ENCODE measurements at places on chromosomes 1 and 21. TPM values are rescaled to one million over a fixed set of nuclear protein-coding genes. Genes with fewer than 3 reads are reported as not detected.

Gene SYT6
- total RNA-seq, result not detected

DNA sequence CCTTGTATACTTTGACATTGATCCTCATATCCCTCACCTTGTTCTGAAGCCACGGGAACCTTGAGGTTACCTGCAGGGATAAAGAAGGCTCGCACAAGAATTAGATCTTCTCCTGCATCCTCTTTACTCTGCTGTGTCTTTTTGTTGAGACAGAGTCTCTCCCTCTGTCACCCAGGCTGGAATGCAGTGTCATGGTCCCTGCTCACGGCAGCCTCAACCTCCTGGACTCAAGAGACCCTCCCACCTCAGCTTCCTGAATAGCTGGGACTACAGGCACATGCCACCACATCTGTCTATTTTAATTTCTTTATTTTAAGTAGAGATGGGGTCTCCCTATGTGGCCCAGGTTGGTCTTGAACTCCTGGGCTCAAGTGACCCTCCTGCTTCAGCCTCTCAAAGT lies 134.7 kb downstream of the PTPRC start:
- H3K36me3 ChIP-seq, result no peaks in the 10 kb centered on the region
- no peaks in the 10 kb centered on the region for H3K27me3 ChIP-seq
- peaks cover 52% of the 10 kb centered on the region for H3K4me1 ChIP-seq
- H3K27ac ChIP-seq, result no peak overlapping the region
- H3K4me3 ChIP-seq, result no peak overlapping the region
- DNase-seq, result no peak

Gene AIM2
- total RNA-seq, result not detected

Gene ZNF695
- total RNA-seq, result 1.7 TPM

Gene S100A3
- total RNA-seq, result 6.5 TPM

- no peak overlapping the region for H3K4me3 ChIP-seq
- peaks cover 12% of the 10 kb centered on the region for H3K4me1 ChIP-seq
- no peak overlapping the region for H3K27ac ChIP-seq
- peaks cover 8% of the 10 kb centered on the region for H3K27me3 ChIP-seq
- no peak for DNase-seq
Measured at GRCh38 chr1:38068220-38068979, 21.8 kb upstream of the POU3F1 start.

DNA sequence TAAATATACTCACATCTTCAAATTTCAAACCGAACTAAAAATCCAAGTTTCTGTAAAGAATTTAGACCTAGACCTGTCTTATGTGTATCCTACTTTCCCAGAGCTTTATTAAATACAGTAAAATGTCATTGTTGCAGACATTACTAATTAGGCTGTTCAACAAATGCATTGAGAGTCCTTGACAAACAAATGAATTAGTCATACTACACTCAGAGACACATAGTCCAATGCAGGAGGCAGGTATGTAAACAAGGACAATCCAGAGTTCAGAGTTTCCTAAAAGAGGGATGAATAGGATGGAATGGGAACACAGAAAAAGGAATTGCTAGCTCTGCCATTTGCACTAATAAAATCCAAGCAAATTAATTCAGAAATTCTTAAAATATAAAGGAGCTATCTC lies 1.6 kb upstream of the EGLN1 start:
- H3K4me1 ChIP-seq, result peaks cover 35% of the 10 kb centered on the region
- no peak overlapping the region for H3K4me3 ChIP-seq
- DNase-seq, result no peak
- no peaks in the 10 kb centered on the region for H3K27me3 ChIP-seq
- H3K36me3 ChIP-seq, result no peaks in the 10 kb centered on the region

Gene PCAT6
- total RNA-seq, result 4.5 TPM

- H3K4me1 ChIP-seq, result no peaks in the 10 kb centered on the region
- H3K27me3 ChIP-seq, result no peaks in the 10 kb centered on the region
- DNase-seq, result no peak
- H3K36me3 ChIP-seq, result no peaks in the 10 kb centered on the region
Measured at GRCh38 chr1:219099307-219099706, 74.4 kb upstream of the LYPLAL1 start.

DNA sequence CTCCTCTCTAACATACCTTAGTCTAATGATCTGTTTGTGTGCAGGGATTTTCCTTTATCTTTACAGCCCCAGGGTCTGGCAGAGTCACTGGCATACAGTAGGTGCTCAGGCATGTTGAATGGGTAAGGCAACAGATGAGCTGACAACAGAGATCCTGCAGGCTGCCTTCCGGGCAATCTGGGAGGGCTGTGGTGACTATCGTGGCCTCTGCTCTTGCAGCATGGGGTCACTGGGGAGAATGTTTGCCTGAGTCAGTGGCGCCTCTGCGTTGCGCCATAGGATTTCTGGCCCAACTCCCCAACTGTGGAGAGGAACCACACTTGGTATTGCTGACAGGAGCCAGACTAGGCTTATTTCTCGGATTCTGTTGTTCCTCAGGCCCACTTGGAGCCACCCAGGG lies 93.8 kb downstream of the LAMC2 start:
- DNase-seq, result no peak
- H3K4me3 ChIP-seq, result no peak overlapping the region
- H3K4me1 ChIP-seq, result peaks cover 50% of the 10 kb centered on the region
- peak overlapping the region; percentile 36 for H3K27ac ChIP-seq

DNA sequence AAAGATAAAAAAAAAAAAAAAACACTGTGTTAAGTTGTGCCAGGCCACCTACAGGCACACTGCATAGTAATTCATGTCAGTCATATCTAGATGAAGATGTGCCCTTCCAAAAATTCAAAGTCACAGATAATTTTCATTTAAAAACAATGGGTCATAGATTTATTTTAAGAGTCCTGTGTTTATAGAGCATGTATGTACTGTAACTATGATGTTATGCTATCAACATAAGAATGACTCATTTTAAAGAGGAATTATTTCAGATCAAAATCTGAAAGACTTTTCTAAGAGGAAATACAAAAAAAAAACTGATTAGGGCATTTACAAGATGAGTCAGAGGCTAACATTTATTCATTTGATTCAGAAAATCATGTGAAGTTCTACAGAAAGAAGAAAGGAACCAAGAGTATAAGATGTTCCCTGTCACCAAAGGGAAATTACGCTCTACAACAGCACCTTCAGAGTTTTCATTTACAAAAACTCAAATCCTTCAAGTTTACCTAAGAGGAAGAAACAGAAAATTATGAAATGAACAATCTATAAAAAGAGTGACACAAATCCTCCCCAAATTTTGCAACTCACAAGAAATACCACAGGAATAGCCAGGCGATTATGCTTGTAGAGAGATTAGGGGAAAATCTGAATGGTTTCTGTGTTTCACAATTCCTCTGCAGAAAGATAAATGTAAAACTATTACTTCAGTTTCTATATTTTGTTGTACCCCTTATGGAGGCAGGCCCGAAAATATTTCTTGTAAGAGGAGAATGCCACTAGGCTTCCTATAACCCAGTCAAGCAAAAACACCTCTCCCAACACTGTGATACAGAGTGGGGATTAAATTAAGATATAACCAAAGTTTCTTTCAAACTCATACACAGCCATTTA lies 13.8 kb downstream of the TP53BP2 start:
- no peaks in the 10 kb centered on the region for H3K27me3 ChIP-seq
- H3K36me3 ChIP-seq, result no peaks in the 10 kb centered on the region
- no peak overlapping the region for H3K4me3 ChIP-seq

Gene CREB3L4
- 6.6 TPM for total RNA-seq

- H3K27me3 ChIP-seq, result no peaks in the 10 kb centered on the region
- no peak overlapping the region for H3K27ac ChIP-seq
- H3K4me1 ChIP-seq, result no peaks in the 10 kb centered on the region
Measured at GRCh38 chr1:15492596-15492995, 16.7 kb downstream of the CELA2B start.

Gene PRRX1
- total RNA-seq, result 224 TPM

Gene MSH4
- 0.20 TPM for total RNA-seq

- H3K4me1 ChIP-seq, result no peaks in the 10 kb centered on the region
- no peak for DNase-seq
- H3K4me3 ChIP-seq, result no peak overlapping the region
- H3K27me3 ChIP-seq, result no peaks in the 10 kb centered on the region
- H3K36me3 ChIP-seq, result no peaks in the 10 kb centered on the region
- H3K27ac ChIP-seq, result no peak overlapping the region
Measured at GRCh38 chr1:76395059-76395458, 320.5 kb downstream of the ST6GALNAC3 start.

- H3K36me3 ChIP-seq, result no peaks in the 10 kb centered on the region
- H3K27ac ChIP-seq, result no peak overlapping the region
- DNase-seq, result no peak
- H3K4me1 ChIP-seq, result peaks cover 10% of the 10 kb centered on the region
Measured at GRCh38 chr21:27759091-27759659, 792.3 kb upstream of the ADAMTS5 start.

Gene ZNF593OS
- not detected for total RNA-seq

DNA sequence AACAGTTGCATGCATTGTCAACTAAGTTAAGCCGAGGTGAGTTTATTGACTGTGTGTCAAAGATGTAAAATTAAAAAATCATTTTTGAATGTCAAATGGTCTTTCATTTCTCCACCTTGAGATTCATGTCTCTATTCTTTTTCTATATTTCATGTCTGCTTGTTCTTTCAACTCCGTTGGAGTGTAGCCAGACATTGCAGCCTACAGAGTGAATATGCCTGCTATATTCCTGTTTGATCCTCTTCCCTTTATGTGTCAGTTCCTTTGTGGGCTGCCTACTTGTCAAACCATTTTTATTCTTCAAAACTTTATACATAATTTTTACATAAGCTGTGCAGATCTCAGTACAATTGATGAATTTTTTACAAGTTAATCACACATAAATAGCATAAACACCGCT lies 1325.8 kb upstream of the PRMT6 start:
- H3K4me1 ChIP-seq, result no peaks in the 10 kb centered on the region
- no peaks in the 10 kb centered on the region for H3K36me3 ChIP-seq
- H3K27ac ChIP-seq, result no peak overlapping the region
- H3K27me3 ChIP-seq, result no peaks in the 10 kb centered on the region
- no peak overlapping the region for H3K4me3 ChIP-seq

Gene EEIG2
- 13.8 TPM for total RNA-seq

DNA sequence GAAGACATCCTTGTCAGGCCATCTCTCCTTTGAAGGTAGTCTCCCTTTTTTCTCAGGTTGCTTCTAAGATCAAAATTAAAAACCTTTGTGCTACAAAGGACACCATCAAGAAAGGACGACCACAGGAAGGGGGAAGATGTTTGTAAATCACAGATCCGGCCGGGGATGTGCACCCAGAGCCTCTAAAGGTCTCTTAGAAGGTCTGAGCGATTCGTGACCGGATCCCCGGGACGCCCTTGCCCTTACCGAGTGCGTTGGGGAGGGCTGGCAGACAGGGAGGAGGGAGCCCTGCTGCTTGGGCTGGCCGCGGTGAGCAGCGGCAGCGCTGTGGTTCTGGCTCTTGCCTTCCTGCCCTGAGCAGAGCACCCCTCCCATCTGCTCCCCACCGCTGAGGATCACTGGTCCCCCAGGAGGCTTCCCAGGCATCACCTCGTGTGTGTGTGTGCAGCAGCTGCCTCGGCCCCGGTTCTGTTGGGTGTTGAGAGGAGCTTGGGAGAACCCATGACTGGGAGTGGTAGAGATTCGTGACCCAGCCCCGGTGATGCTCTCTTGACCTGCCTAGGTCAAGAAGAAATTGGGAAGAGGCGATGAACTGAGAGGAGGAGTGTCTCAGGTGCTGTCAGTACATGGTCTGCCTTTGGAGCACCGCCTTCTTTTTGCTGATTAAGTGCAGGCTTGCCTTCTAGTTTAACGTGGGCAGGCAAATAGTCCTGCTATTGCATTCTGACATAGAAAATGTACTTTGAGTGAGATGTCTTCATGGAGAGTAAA lies 34.5 kb downstream of the AGPAT3 start:
- H3K4me1 ChIP-seq, result peaks cover 6% of the 10 kb centered on the region
- no peak overlapping the region for H3K4me3 ChIP-seq
- DNase-seq, result peak; percentile 84
- peaks cover 10% of the 10 kb centered on the region for H3K36me3 ChIP-seq

DNA sequence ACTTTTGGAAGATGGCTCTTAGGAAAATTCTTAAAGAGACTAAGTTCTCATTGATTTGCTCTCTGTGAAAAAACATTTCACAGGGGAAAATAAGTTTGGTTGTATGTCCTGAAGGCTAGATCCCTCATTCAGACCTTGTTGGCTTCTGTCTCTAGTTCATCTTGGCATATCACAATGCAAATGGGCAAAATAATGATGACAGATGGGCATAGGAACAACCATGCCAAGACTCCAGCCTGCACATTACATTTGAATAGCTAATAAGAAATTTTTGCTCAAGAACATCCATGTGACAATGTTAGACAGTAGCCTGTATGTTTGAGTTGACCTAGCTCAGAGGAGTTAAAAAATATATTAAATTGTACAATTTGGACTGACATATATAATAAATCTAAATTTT lies 292.9 kb downstream of the PLA2G4A start:
- H3K4me3 ChIP-seq, result no peak overlapping the region
- no peak overlapping the region for H3K27ac ChIP-seq
- H3K4me1 ChIP-seq, result no peaks in the 10 kb centered on the region
- H3K27me3 ChIP-seq, result peaks cover 2% of the 10 kb centered on the region
- H3K36me3 ChIP-seq, result no peaks in the 10 kb centered on the region

DNA sequence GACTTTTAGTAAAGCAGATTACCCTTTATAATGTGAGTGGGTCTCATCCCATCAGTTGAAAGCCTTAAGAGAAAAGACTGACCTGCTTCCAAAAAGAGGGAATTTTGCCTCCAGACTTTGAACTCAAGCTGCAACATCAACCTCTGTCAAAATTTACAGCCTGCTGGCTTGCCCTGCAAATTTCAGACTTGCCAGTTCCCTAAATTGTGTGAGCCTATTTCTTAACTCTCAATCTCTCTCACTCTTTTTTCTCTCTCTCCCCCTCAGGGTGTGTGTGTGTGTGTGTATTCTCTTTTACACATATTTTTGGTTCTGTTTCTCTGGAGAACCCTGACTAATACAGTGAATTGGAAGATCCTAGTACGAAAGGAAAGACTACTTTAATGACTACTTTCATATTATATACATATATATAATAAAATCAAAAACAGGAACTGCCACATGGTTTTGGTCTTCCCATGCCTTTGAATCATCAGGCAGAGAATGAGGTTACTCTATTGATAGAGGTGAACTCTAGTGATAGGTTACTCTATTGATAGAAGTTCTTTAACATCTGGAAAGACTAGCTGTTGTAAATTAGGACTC lies 6.4 kb downstream of the OR2C3 start:
- no peak overlapping the region for H3K4me3 ChIP-seq
- H3K4me1 ChIP-seq, result no peaks in the 10 kb centered on the region
- peaks cover 3% of the 10 kb centered on the region for H3K27me3 ChIP-seq
- no peaks in the 10 kb centered on the region for H3K36me3 ChIP-seq

DNA sequence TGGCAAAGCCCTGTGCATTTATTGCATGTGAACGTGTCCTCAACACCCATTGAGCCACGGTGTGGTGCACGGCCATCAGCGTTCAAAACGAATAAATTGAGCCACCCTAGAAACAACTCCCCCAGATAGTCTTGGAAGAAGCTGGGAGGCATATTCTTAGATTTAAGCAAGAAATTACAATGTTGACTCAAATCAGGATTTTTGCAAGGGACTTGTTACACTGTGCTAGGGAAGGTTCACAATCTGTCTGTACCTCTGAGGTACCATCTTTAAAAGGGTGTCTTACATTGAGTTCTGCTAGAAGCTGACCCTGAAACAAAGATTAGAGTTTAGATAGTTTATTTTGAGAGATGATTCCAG lies 16.2 kb downstream of the CD247 start:
- H3K4me1 ChIP-seq, result no peaks in the 10 kb centered on the region
- H3K36me3 ChIP-seq, result no peaks in the 10 kb centered on the region

GRCh38 chr1:76330991-76331603 lies 256.6 kb downstream of the ST6GALNAC3 start:
- H3K4me3 ChIP-seq, result no peak overlapping the region
- no peaks in the 10 kb centered on the region for H3K36me3 ChIP-seq
- DNase-seq, result no peak
- no peaks in the 10 kb centered on the region for H3K27me3 ChIP-seq
- peaks cover 13% of the 10 kb centered on the region for H3K4me1 ChIP-seq
- H3K27ac ChIP-seq, result peak overlapping the region; percentile 34

- no peak overlapping the region for H3K4me3 ChIP-seq
- H3K27ac ChIP-seq, result no peak overlapping the region
- peaks cover 6% of the 10 kb centered on the region for H3K27me3 ChIP-seq
Measured at GRCh38 chr1:175095978-175096607, 28.5 kb downstream of the TNN start.
